ENCODE measurements at places on chromosomes 13 and 19.

DNA sequence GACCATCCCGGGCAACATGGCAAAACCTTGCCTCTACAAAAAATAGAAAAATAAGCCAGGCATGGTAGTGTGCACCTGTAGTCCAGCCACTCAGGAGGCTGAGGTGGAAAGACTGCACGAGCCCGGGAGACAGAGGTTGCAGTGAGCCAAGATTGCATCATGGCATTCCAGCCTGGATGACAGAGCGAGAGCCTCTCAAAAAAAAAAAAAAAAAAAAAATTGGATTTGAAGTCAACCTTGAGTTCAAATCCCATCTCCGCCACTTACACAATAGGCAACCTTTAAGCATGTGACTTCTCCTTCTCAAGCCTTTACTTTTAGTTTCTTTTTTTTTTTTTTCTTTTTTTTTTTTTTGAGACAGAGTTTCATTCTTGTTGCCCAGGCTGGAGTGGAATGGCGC, 12.0 kb downstream of the KASH5 start:
- DNase-seq = no peak

DNA sequence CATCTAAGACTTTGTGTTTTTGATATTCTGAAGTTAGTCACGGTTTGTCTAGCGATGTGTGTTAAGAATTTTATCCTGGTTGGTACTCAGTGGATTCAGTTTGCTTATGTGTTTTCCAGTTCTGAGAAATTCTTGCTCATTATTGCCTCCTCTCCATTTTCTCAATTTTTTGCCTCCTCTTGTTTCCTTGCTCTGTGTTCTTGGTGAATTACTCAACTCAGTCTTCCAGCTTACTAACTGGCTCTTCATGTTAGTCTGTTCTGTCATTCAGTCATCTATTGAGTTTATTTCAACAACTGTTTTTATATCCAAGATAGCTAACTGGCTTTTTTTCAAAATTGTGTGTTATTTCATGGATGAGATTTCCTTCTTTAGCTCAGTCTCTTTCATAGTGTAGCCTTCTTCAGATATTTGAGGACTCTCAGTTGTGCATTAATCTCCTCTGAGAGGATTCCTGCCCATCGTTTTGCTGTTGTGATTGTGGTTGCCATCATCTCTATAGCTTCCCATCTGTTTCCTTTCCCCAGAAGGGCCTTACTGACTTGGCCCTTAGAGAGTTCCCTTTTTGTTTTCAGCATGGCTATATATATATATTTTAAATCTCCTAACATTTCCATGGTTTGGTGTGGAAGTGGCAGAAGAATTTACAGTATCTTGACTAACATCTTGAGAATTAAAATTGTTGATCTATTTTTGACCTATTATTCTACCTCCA, 6.2 kb downstream of the SETDB2 start:
- no peak for DNase-seq

DNA sequence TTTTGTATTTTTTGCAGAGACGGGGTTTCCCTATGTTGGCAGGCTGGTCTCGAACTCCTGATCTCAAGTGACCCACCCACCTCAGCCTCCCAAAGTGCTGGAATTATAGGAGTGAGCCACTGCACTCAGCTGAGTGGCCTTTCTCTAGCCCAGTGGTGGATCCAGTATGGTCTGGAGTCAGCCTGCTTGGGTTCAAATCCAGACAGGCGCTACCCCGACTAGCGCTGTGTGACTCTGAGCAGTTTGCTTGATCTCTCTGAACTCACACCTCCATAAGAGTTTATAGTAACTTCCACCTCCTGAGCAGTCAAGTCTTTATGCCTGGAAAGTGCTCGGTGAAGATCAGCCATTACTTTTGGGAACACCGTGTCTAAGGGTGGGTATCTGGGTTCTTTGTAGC, 10.4 kb downstream of the S1PR2 start:
- DNase-seq = no peak

DNA sequence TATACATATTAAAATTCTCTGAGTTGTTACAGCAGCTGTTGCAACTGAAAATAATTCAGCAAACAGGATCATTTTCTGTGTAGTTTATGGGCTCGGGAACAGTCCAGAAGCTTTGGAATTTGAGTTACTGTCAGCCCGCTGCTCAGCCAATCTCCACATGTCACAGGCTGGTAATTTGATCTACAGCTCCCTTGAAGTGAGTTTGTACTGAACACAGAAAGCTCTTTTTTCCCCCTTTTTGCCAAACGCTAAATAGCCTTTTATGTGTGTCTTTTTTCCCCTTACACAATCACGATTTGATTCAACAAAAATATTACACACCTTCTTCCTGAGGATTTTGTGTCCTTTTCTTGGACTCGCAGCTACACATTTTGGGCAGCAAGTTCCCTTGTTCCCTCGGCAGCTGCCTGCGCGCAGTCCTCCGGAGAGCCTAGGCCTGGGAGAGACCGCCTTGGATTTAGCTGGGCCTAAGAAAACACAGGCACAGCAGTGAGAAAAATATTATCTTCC, 371.4 kb downstream of the KCNRG start:
- no peak for DNase-seq

DNA sequence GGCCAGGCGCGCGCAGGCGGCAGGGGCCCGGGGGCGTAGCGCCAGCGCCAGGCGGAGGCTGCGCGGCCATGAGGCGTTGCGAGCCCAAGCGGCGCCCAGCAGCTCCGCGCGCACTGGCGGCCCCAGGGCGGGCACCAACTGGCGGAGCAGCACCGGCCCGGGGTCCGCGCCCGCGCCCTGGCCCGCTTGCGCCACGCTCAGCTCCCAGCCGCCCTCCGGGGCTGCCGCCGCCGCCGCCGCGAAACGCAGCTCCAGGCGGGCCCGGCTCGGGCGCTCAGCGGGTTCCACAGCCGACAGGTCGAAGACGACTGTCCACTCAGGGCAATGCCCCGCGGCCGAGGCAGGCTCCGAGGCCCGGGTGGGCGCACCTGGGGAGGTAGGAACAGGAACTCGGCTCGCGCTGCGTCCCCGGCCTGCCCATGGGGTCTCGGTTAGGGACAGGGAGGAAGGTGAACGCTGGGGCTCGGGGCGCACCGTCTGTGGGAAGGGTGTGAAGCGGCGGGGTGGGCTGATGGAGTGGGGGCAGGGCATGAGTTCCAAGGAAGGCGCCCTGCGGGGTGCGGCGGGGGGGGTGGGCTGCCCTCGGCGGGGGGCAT, 26.8 kb downstream of the CERS1 start:
- DNase-seq = no peak

DNA sequence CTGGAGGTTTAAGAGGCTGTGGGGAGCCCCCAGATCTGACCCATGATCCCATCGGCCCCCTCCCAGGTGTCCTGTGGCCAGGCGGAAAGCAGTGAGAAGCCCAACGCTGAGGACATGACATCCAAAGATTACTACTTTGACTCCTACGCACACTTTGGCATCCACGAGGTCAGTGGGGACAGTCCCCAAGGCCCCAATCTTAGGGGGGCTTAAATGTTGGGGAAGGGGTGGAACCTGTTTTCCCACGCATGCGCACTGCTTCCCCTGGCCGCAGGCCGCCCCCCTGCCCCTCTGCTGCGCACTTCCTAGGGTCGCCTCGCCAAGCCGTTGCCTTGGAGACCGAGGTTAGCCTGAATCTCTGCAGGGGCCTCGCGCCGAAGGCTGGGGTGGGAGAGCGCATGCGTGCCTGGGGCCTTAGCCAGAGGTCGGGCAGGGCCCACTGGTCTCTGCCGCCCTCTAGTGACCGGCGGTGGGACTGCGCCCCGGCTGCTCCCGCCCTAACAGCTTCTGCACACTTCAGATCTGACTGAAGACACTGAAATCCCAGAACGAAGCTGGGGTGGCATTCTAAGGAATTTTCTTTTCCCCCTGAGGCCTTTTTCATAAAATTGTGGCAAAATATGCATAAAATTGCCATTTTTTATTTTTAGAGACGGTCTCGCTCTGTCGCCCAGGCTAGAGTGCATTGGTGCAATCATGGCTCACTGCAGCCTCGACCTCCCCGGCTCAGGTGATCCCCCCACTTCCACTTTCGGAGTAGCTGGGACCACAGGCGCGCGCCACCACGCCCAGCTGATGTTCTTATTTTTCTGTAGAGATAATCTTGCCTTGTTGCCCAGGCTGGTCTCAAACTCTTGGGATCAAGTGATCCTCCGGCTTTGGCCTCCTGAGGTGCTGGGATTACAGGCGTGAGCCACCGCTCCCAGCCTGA, 3.6 kb downstream of the PRMT1 start:
- DNase-seq = no peak

DNA sequence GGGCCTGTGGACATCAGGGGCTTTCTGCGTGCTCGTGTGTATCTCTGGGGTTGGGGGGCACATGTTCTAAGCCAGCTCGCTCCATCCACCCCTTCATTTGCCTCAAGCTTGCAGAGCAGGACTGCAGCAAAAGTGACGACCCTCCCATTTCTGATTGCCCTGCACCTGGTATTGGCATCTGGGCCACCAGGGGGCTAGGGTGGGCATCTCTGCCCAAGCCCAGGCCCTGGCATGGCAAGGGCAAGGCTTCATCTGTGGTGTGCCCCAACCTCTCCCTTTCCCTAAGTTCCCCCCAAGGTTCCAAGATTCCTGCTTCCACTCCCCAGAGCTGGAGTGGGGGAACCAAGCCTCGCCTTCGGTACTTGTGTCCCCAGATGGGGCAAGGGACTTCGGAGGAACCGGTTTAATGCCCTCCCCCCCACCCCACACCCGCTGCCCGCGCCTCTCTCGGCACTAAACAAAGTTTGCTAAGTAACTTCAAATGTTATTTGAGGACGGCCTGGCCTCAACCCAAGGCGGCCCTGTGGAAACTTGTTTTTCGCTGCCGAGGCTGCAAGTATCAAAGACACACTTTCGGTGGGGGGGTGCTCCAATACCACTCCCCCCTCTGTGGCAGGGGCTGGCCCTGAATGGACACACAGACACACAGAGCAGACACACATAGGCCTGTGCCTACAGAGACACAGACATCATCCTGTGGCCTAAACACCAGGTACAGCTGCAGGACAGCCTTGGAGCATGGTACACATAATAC, 12.2 kb downstream of the NFIX start:
- no peak for DNase-seq

- DNase-seq = no peak
Observed at GRCh38 chr13:84843368-84843767, 955.9 kb downstream of the SLITRK6 start.

DNA sequence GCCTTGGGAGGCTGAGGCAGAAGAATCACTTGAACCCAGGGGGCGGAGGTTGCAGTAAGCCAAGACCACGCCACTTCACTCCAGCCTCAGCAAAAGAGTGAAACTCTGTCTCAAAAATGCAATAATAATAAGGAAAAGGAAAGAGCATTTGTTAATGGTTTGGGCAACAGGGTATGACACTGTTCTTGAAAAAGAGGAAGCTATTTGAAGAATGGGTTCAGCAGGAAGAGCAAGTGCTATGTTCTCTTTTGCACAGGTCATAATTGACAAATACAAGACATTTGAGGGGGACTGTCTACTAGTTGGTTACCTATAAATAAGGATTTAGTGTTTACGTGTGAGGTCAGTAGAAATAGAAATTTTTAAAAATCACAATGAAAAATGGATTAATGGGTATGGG, 218.3 kb downstream of the DCT start:
- no peak for DNase-seq

- no peak for DNase-seq
Observed at GRCh38 chr13:109000207-109000606, 370.8 kb downstream of the MYO16 start.

GRCh38 chr19:16435238-16435917, 36.4 kb downstream of the EPS15L1 start:
- DNase-seq = no peak

GRCh38 chr13:95176611-95177259, 124.5 kb downstream of the ABCC4 start:
- DNase-seq = no peak

GRCh38 chr13:24071423-24072075, 89.0 kb upstream of the SPATA13 start:
- DNase-seq = no peak

DNA sequence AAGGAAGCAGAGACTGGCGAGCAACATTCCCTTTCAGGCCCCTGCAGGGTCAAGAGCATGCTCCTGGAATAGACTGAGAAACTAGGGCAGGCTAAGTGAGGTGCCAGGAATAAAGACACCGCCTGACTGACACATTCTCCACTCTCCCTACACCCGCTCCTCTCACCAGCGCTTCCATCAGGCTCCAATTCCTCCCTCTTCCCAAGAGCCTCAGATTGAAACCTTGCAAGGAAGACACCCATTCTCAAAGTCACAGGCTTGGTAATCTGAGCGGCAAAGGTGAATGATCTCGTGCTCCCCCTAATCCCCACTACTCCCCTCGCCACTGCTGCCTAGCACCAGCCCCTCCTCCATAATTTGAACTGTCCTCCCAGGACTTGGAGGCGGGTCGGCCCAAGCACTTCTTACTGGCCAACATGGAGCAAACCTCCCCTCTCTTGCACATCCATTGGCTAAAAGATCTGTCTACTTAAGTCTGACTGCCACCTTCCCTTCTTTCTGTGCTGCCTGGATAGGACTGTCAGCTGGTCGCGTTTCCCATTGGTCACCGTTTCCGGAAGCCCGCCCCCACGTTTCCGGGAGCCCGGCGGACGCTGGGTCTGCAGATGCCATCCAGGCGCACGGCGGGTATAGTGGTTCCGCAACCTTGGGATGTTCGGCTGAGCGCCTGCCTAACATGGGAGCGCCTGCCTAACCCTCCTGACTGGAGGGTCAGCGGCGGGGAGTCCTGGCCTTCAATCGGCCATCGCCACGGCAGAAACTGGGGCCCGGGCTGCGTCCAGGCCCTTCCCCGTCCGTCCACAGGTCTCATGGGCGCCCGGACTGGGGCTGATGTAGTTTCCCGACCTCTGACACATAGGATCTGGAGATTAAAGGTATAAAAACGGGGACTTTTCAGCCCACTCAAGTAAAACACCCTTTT, 33.6 kb downstream of the ZNF383 start:
- peak; percentile 88 for DNase-seq

Measured in NCI-H187 treated with DMSO at 0.1 percent for 48 hours (cell line).